DMS79 (cell line): ENCODE measurements at places on chromosomes 13 and 19.

- no peak for DNase-seq
Measured at GRCh38 chr19:56765137-56765536, 75.4 kb downstream of the PEG3 start.

DNA sequence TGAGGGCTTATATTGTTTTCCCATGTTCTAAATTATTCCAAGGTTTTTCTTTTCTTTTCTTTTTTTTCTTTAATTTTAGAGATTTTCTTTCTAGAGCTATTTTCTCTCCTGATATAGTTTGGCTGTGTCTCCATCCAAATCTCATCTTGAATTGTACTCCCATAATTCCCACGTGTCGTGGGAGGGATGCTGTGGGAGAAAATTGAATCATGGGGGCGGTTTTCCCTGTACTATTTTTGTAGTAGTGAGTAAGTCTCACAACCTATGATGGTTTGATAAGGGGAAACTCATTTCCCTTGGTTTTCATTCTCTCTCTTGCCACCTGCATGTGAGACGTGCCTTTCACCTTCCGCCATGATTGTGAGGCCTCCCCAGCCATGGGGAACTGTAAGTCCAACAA, 1906.4 kb upstream of the PRR20A start:
- no peak for DNase-seq

DNA sequence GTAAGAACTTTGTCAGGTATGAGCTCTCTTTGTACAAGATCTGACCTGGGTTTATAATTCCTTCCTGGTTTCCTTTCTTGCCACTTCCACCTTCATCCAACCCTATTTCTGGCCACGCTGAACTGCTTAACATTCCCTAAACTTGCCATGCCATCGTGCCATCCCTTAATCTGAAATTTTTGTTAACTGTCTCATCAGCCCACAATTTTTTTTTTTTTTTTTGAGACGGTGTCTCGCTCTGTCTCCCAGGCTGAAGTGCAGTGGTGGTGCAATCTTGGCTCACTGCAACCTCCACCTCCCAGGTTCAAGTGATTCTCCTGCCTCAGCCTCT, 144.6 kb downstream of the GGACT start:
- no peak for DNase-seq

GRCh38 chr13:101025925-101026324, 351.3 kb upstream of the TMTC4 start:
- DNase-seq: no peak

GRCh38 chr13:111658145-111659100, 338.0 kb downstream of the TEX29 start:
- peak; percentile 88 for DNase-seq
